Germinal center (tissue), 1 donor: ENCODE measurements at places on chromosomes 5 and 9.
A peak's percentile ranks its signal among the peaks of the same experiment; 100 is the strongest.

GRCh38 chr5:154475591-154476353 is 2.3 kb downstream of the HAND1 start:
- no peak for DNase-seq

- DNase-seq: no peak
Measured at GRCh38 chr5:175866377-175866907, 4.9 kb upstream of the CPLX2 start.

- no peak for DNase-seq
Measured at GRCh38 chr5:34491251-34491620, 164.9 kb upstream of the RAI14 start.

DNA sequence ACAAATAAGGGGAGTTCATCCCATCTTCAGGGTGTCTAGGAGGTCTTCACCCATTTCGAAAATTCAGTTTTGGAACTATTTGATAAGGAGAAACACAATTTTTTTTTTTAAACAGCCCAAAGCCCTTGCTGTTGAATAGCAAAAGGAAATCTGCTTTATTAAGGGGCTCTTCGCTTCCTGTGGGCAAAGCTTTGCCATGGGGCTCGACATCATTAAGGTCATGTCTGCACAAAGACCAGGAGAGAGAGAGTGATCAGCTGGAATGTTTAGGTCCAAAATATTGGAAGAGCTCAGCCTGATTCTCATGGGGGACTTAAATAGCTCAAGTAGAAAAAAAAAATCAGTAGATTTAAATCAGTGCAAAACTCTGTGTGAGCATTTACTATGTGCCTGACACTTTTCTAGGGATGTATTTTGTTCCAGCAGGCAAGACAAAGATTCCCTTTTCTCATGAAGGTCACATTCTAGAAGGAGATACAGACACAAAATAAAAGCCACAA is 564.6 kb upstream of the KLF4 start:
- no peak for DNase-seq

DNA sequence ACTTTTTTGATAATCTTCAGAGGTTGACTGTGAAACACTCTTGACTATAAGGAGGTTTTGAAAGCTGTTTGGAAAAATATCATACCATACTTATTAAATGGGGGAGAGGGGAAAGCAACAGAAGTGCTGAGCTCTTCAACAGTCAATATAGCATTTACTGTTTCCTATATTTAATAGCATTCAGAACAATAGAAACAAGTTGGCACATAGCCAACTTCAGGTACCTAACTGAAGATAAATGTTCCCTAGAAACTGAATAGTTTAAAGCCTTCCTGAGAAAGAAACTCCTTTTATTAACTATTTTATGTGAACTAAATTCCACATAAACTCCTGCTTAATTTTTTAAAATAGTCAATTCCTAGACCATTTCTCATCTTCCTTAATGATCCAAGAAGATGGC is 26.3 kb downstream of the SLC31A1 start:
- no peak for DNase-seq

GRCh38 chr9:29006628-29007027 is 1433.3 kb upstream of the C9orf72 start:
- no peak for DNase-seq

GRCh38 chr9:132575005-132575609 is 7.3 kb upstream of the BARHL1 start:
- peak; percentile 69 for DNase-seq

DNA sequence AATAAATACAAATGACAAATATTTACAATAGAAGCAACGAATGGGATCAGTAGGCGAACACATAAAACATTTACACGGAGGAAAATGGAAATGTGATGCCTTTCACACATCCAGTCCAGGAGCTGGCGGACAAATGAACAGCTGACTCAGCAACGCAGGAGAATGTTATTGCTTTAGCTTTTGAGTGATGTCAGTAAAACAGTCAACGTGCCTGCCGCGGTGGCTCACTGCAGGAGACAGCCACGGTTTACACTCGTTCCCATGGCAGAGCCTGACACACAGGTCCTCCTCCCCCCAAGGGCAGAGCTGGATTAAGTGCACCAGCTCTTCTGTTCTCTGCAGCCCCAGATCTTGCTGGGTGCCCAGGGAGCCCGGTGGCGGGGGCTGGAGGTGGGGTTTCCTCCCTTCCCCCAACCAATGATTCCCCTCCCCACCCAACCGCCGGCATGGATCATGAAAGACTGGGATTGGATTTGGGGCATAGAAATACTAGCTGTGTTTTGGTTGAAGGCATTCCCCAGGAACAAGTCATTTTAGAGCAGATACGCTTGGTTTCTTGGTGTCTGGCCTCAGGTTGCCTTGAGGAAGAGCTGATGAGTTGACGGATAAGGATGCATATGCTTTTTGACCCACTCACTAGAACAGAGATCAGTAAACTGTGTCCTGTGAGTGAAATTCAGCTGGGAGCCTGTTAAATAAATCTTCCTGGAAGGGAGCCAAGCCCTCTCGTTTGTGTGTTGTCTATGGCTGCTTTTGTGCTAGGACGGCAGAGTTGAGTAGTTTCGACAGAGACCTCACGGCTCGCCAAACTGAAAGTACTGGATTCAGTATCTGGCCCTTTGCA is 12.5 kb downstream of the STC2 start:
- no peak for DNase-seq

GRCh38 chr9:129617167-129617566 is 3.7 kb downstream of the C9orf50 start:
- DNase-seq: no peak

DNA sequence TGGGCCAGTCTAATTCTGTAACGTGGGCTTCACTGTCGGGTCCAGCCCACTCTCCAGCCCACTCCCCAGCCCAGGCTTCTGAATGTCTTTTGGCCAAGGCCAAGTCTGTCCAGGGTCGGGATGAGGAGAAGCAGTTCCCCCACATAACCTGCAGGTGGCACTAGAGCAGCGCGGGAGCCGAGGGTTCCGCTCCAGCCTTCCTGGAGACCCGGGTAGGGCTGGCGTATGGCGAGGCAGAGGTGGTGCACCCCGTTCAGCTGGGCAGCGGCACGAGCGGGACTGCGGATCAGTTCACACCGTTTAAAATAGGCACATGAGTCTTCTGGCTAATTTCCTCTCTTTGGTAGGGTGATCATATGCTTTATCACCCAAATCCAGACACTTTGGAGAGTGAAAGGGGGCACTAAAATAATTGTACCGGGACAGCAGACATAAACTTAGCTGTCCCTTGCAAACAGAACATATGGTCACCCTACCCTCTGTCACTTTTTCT is 185.9 kb downstream of the MSX2 start:
- DNase-seq: peak; percentile 68

DNA sequence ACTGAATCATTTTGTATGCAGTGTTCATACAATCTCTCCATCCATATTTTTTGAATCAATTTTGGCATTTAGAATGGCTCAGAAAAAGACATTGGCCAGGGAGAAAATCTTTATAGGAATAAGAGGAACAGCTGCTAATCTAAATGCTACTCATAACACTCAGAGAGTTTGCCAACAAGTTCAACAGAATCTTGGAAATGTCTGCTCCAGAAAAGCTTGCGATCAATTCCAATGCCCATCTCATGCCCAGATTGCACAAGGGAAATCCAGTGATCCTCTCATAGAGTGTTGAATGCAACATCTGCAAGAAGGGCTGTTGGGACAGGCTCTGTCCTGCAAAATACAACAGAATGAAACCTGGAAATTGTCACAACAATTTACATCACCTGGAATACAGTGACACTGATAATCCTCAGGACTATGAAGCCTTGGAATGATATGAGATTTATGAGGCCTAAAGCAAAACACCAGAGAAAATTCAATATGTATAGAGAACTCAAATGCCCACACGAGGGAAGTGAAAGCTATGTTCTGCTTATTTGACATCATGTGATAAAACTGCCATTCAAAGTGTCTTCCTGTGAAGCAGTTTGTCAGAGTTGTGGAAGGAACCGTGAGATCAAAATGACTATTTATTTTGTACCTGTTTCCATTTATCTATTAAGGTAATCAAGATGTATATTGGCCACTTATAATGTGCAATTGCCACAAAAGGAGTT is 190.1 kb downstream of the PARP8 start:
- peak; percentile 34 for DNase-seq

DNA sequence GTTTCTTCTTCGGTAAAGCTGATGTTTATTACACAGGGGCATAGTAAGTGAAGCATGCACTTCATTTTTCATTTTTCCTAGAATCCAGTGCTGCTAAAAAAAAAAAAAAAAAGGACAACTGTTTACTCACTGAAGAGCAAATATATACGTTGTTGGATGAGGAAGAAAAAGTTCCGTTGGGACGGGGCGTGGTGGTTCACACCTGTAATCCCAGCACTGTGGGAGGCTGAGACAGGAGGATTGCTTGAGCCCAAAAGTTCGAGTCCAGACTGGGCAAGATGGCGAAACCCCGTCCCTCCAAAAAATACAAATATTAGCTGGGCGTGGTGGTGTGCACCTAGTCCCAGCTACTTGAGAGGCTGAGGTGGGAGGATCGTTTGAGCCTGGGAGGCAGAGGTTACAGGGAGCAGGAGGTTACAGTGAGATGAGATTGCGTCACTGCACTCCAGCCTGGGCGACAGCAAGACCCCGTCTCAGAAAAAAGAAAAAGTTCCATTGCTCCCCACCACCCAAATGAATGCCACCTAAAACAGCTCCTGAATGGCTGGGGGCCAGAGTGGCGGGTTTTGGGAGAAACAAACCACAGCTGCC is 60.1 kb upstream of the GNE start:
- no peak for DNase-seq

DNA sequence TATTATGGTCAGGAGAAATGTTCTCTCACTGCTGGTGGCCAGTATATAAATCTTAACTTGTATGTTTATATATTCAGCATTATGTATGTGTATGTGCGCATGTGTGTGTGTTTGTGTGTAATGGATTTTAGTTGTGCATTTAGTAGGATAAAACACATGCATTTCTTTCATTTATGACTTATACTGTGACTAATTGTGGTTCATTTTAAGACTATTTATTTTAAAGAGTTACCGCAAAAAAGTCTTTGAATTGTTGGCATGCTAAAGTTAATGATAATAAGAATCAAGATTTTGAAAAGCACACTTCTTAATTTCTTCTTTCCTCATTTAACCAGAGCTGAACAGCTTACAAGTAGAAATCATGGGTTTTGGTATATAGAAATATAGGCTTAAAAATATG is 60.9 kb downstream of the RAI14 start:
- no peak for DNase-seq

- DNase-seq: no peak
Measured at GRCh38 chr5:83553000-83553486, 81.5 kb downstream of the VCAN start.

DNA sequence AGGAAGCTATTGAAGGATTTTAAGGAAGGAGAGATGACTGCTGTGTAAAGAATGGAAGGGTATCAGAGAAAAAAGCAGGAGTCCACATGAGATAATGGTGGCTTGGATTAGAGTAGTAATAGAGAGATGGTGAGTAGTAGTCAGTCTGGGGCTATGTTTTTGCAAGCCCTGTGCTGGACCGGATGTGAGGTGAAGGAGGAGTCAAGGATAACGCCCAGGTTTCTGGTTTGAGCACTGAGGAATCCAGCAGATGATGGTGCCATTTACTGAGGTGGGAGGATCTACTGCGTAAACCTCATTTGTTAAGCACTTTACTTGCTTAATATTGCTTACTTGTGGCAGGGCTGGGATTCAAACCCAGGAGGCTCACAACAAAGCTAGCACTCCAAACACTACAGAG is 1.1 kb downstream of the TIGD6 start:
- DNase-seq: no peak

GRCh38 chr5:72232838-72233237 is 87.2 kb downstream of the MRPS27 start:
- DNase-seq: no peak

GRCh38 chr5:52831786-52832511 is 44.2 kb downstream of the ITGA1 start:
- DNase-seq: no peak
